ENCODE measurements at places on chromosomes 2 and 18.
A peak's percentile ranks its signal among the peaks of the same experiment; 100 is the strongest.

DNA sequence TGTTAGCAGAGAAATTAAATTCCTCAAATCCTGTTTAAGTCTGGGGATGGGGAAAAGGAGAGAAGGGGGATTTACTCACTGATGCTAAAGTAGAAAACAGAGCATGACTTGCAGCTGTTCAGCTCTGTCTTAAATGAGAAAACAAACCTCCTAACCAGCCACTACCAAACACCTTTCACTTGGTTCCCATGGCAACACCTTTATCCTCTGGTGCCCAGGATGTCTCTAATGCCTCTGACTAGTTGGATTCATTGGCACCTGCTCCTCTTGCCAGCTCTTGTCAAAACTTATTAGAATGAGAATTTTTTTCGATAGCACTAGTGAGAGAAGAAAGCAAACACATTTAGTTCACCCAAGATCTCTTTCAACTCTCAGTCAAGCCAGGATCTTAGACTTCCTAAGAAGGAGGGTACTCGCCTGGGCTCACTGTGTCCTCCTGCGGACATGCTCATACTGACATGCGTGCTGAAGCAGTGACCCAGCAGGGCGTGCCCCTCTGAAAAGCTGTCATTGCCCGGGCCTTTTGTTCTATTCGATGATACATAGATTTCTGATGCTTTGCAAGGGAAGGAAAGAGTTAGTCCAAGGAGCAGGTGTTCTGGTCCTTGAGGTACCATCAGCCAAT lies 656.0 kb upstream of the CELF4 start:
- DNase-seq: no peak

- no peak for DNase-seq
These were observed 17.0 kb downstream of the CHMP1B start for GRCh38 chr18:11868230-11868629.

GRCh38 chr2:221075203-221075602 lies 496.9 kb downstream of the EPHA4 start:
- peak; percentile 17 for DNase-seq

DNA sequence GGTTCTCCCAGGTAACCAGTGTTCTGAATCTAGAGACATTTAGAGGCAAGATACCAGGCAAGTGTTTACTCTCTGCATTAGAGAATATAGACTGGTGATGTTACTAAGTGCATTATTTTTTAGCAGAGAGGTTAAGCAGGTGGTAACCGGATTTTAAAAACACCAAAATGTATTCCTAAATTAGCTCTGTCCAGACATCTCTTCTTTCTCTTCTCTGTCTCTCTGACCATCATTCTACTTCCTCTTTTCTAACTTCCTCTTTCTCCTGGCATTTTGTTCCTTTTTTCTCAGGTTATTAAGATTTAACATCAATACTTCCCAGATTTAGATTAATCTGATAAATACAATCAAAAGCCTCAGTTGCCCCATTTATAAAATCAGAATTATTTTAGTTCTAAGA lies 31.7 kb upstream of the DYNC1I2 start:
- DNase-seq: no peak

DNA sequence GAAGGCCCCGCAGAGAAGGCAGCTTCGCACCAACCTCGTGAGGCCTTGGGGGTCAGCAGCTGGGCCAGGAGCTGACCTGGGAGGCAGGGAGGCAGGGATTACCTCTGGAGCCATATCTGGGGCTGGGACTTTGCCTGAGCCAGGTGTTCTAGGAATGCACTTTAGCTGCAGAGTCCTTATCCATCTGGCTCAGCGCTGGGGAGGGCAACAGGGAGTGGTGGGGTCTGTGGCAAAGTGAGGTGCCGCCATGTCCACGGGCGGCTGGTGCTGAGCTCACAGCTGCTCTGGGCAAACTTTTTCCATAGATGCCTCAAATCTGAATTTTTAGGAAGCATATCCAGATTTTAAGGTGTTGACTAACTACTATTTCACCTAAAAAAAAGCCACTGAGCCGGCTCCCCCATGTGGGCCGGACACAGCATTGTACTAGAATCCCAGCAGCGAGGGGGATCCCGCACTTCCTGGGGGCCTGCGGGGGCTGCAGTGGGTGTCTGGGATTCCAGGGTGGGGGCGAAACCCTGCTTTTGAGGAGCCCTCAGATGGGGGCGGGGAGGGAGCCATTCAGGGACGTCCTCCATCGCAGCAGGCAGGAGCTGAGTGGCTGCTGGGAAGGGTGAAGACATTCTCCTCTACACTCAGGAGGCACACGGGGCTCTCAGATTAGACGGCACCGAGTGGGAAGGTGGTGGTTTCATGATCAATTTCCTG lies 34.6 kb downstream of the RTP5 start:
- DNase-seq: no peak

DNA sequence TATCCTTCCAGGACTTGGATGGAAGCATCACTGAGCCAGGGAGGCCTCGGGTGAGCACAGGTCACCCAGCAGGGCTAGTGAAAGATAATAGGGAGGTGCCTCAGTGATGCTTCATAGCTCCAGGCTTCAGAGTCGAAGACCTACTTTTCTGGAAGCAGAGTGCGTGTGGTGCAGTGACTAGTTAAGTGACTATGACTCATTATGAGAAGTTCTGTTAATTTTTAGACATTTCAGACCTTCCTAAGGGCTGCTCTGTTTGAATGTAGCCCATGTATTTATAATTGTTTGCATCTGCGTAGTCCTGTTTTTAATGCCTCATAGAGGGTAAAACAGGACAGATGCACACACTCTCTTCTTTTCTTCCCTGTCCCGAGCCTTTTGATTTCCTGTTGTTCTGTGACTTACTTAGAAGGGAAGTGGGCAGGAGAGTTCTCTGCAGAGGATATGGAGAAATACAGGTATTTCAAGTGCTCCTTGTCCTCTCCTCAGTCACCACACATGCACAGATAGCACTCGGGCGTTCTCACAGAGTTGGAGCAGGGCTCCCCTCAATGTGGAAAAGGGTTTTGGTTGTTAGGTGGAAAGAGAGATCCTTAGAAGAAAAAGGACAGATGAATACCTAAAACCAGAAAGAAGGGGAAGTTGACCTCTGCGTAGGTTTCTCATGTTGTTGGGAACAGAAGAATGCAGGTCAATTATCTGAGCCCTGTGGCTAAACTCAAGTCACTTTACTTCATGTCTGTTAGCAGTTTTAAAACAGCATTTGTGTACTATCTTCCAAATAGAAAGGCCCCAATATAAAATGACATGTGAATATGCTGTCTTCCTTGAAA lies 34.7 kb downstream of the RALB start:
- DNase-seq: peak; percentile 82

DNA sequence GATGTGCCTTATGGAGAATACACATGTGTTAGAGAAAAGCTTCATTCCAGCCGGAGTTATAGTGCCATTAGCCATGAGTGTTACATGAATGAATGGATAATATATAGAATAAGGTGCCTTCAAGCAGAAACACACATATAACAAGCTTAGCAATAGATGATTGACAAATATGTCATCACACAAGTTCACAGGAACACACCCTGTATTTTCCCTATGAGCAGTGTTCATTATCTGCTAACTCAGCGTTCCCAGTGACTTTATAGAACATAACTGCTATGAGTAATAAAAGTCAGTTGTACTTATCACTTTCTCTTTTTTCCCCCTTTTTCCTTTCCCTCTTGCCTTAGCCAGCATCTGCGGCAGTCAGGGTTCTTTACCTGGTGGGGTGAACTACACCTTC lies 65.1 kb downstream of the TIMM21 start:
- no peak for DNase-seq

GRCh38 chr2:165888171-165888570 lies 65.4 kb downstream of the TTC21B start:
- DNase-seq: no peak

GRCh38 chr2:2175381-2176090 lies 155.5 kb downstream of the MYT1L start:
- DNase-seq: no peak

DNA sequence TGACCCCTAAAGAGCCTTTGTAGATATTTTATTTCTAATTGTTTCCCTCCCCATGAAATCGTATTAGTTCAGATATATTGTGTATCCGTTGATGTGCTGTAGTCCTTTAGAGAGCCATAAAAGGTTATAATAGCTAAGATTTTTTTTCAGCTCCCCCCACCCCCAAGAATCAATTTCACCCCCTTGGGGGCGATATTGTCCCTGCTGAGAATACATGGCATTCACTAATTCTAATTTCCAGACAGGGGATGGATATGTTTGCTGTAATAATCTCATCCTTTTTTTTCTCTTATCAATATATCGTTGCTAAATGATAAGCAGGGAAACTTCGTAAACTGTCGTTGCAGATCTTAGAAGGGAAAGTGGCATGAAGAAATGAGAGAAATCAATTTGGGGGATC lies 530.7 kb downstream of the TMEM182 start:
- DNase-seq: no peak

- no peak for DNase-seq
These were observed 13.3 kb downstream of the TMEM177 start for GRCh38 chr2:119692310-119692709.

DNA sequence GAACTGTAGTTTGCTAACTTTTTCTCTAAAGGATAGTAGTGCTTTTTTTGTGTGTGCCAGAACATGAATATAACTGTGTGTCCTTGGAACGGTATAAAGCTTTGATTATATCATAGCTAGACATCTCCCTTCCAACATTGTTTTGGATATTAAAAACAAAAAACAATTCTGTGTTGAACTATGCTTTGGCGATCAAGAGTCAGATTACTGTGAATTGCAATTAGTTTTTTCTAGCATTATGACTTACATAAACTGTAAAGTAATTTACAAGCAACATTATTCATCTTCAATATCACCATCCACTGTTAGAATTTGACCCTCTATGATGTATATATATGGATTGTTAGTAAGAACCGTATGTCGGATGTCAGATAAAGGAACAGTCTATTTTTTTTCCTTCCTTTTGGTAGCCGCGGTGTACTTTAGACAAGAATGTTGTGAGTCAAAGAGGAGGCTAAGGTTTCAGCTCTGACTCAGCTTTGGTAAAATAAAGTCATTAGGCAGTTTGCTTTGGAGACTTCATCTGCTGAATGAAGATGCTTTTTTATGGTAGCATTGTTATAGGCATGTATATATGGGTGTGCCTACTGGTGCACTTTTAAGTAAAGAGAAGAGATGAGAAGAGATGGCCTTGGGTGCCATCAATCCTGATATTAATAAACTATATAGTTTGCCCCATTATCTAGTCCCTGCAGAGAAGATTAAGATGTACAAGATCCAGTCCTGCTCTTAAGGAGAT lies 76.4 kb downstream of the LTBP1 start:
- DNase-seq: peak; percentile 32

DNA sequence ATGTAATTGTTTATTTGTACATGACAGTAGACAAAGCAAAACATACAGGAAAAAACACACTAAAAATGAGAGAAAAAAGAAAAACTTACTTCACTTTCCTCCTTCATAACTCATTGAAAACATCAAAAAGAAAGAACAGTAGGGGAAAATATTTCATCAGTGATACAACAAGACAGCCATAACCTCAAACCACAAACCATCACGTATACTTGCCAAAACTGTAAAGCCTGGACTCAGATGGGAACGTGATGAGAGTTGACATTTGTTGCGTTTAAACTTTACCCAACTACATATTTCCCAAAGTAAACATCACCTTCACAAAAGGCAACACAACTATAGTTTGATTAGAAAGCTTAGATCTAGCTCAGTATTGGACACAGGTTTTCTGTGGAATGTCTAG lies 278.2 kb upstream of the COL3A1 start:
- peak; percentile 56 for DNase-seq

DNA sequence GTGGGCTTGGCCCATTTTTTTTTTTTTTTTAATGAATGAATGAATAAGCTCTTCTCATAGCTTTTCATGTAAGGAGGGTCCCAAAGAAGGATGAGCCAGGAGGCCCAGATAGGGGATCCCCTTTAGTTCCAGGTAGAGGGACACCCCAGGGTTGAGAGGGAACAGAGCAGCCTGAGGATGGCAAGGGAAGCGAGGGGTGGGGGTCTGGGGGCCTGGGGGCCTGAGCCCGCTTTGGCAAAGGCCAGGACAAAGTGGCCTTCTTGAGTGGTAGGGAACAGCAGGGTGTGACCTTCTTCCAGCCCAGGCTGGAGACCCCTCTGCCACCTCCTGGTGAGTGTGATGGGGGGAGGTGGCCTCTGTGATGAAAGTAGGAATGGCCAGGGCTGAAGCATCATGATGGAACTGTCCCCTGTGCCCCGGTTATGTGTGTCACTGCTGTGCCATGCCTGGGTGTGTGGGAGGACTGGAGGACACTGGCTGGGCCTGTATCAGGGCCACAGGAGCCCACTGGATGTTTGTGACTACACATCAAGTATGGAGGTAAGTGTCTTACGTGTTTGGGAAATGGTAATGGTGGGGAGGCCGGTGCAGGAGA lies 263.5 kb upstream of the HDAC4 start:
- DNase-seq: no peak

GRCh38 chr2:165401285-165401852 lies 68.1 kb upstream of the CSRNP3 start:
- DNase-seq: peak; percentile 31

DNA sequence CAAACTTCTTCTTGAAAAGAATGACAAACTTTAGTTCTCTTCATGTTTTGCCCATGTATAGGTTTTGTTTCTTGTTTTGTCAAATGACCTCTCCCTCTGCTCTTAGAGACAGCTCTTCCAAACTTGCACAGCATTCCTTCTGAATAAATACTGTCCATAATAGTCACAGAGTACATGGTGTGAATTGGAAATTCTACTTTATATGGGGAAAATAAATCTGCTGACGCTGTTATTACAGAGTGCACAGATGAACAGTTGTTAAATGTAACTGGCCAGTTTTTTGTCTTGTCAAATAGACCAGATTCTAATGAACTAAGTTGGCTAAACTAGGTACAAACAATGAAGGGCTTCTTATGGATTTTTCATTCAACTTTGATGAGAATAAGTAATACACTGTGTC lies 115.8 kb upstream of the DTNA start:
- no peak for DNase-seq

DNA sequence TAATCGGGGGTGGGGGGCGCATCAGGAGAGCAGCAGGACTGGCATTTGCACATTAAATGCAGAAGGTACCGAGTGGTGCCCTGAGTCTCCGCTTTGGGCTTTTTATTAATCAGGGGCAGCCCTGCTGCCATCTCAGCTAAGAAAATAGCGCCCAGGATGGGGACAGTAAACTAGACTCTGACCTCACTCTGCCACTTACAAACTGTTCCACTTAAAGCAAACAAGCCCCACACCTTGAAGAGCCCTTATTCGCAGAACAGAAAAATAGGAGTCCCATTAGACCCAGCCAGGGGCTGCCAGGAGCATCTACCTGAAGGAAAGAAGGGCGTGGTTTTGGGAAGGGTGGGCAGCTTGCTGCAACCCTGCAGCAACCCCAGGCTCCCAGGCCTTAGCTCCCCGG lies 165.3 kb downstream of the TNS1 start:
- no peak for DNase-seq

DNA sequence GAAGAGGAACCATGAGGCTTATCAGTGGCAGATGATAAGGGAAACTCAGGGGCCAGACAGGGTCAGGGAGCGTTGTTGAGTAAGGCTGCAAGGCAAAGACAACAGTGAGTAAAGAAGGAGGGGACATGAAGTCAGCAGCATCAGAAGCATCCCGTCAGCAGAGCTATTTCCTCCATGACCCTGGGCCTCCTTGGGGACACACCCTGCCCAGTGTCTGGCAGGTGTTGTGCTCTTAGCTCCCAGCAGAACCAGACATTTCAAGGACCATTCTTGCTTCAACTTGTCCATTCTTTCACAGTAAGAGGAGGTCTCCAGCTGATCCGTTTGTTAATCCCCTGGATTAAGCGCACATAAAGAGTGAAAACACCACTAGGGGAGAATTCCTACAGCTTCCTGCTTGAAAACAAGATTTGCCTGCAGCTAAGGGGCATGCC lies 88.7 kb upstream of the MEIS1 start:
- no peak for DNase-seq

- DNase-seq: no peak
These were observed 190.9 kb downstream of the EIPR1 start for GRCh38 chr2:3186766-3187165.
